ENCODE measurements at places on chromosomes 3 and 15.

- no peak for DNase-seq
These were observed 427.1 kb upstream of the DPH6 start for GRCh38 chr15:35973029-35973428.

GRCh38 chr3:141878817-141879216 lies 2.4 kb downstream of the ATP1B3 start:
- no peak for DNase-seq

DNA sequence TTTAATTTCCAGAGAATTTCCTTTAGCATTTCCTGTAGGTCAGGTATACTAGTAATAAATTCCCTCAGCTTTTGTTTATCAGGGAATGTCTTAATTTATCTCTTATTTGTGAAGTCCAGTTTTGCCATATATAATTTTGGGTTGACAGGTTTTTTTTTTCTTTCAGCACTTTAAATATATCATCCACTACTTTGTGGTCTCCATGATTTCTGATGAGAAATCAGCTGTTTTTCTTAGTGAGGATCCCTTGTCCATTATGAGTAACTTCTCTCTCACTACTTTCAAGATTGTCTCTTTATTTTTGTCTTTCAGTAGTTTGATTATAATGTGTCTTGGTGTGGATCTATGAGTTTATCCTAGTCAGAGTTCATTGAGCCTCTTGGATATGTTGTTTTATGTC lies 105.7 kb downstream of the LRRC49 start:
- DNase-seq, result no peak

GRCh38 chr3:192866804-192867203 lies 50.9 kb downstream of the MB21D2 start:
- no peak for DNase-seq

GRCh38 chr3:23312866-23313265 lies 109.7 kb downstream of the UBE2E2 start:
- no peak for DNase-seq

- no peak for DNase-seq
These were observed 21.9 kb downstream of the EPHA6 start for GRCh38 chr3:96836153-96836915.

GRCh38 chr3:117743993-117744392 lies 1034.4 kb downstream of the TUSC7 start:
- DNase-seq, result no peak

GRCh38 chr3:169627073-169627472 lies 36.4 kb downstream of the MECOM start:
- DNase-seq, result no peak

DNA sequence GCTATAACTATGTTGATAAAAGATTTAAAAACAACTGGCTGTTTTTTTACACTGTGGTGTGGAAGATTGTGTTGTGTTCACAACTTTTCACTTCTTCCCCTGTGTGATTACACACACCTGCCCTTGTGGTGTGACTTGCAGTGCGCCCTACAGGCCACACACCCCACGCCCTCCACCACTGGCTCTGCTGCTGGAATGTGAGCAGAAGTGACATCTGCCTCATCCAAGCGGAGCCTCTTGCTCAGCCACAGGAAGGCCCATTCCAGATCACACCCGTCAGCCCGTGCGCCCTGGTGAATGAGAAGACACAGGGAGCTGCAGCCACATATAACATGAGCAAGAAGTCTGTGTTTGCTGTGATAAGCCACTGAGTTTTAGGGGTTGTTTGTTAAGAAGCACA lies 7.0 kb downstream of the CCR2 start:
- no peak for DNase-seq

- DNase-seq, result no peak
These were observed 97.2 kb downstream of the LIPC start for GRCh38 chr15:58529041-58529440.

DNA sequence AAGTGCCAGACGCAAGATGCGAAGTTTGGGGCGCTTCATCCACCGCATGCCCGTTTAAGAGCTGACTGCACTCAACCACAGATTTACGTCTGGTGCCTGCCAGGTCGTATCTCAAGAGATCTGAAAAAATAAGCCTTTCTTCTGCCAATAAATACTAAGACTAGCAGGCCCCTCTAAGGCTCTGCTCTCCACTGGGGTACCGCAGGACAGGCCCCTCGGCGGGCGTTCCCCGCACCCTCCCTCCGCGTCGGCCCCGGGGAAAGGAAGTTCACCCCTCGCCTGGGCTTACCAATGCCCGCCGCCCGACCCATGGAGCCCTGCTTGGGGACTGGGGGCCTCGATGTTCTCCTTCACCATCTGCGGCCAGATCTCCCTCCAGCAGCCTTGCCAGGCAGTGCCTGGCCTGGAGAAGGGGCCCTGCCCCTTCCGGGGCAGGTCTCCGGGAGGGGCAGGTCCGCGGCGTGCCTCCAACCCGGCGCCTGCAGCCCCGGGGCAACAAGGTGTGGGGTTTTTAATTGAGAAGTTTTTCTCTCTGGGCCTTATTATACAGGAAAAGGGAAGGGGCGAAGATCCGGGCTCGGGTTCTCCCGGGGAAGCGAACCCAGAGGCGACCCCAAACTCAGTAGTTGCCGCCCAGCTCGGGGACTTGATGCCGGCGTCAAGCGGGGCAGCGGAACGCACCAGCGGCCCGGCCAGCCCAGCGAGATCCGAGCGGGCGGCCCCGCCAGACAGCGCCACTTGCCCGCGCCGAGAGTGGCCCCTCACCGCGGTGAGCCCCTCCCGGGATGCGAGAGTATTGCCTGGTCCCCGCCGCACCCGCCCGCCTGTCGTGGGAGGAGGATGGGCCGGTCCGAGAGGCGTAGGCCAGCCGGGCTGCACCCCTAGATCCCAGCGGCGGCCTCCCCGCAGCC lies 735 bp downstream of the GOLGA8B start:
- DNase-seq, result peak; percentile 53

DNA sequence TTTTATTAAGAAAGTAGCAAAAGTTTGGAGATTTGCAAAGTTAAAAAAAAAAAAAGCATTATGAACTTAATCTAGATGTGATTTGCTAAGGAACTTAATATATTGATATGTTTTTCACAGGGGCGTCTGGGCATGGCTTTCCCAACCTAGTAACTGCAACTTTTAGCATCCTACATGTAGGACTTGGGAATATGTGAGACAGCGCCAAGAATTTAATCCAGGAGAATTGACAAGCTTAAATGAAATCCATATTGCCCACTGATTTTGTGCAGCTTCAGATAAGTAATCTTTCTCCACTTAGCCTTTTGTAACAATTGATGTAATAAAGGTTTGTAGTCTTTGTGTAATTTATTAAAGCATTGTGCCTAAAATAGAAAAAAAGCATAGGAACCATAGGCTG lies 982 bp upstream of the GABPB1 start:
- DNase-seq, result no peak

DNA sequence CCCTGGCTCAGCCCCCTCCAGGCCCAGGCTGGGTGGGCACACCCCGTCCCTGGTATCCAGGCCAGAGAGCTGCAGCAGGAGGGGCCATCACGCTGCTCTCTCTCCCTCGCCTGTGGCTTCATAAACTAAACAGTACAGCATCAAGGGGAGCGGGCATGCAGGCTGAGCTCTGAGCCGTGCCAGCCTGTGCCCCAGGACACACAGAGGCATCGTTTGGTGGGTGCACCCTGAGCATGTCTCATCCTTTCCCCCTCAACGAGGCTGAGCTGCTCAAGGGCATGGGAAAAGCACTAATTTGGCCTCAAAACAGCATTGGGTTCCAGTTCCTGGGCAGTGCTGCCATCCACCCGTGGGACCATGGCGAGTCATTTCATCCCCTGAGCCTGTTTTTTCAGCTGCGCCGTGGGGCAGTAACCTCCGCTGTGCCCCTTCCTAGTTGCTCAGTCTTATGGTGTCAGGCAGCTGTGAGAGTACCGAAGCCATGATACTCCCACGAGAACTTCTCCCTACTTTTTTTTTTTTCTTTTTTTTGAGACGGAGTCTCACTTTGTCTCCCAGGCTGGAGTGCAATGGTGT lies 79.6 kb downstream of the CPN2 start:
- DNase-seq, result no peak

All from activated CD4-positive, alpha-beta T cell treated with anti-CD3 and anti-CD28 coated beads, Interleukin-2, amount 50 U/mL, for 48 hours (primary cell).